ENCODE measurements at places on chromosomes 12 and 14. TPM values are rescaled to one million over a fixed set of nuclear protein-coding genes. Genes with fewer than 3 reads are reported as not detected.

CLEC2A gene
- not detected for total RNA-seq

SRGAP1 gene
- total RNA-seq: 35.8 TPM

PPP1R13B gene
- total RNA-seq: 6.3 TPM

SPTB gene
- total RNA-seq: 0.13 TPM

IFI27L1 gene
- 7.1 TPM for total RNA-seq

SLC39A5 gene
- not detected for total RNA-seq

KLHL42 gene
- total RNA-seq: 27.6 TPM

MIPOL1 gene
- 18.2 TPM for total RNA-seq

COPZ1 gene
- total RNA-seq: 126 TPM

RERGL gene
- total RNA-seq: not detected

RTL1 gene
- total RNA-seq: not detected

NGB gene
- not detected for total RNA-seq

CD27 gene
- not detected for total RNA-seq

GYS2 gene
- total RNA-seq: not detected

KRT8 gene
- total RNA-seq: 7.6 TPM

REP15 gene
- 6.5 TPM for total RNA-seq

ACSS3 gene
- 12.6 TPM for total RNA-seq

POC1B gene
- total RNA-seq: 17.2 TPM

GPR65 gene
- not detected for total RNA-seq

HOXC10 gene
- total RNA-seq: 12.4 TPM

PSMA6 gene
- total RNA-seq: 194 TPM

SLC25A21 gene
- total RNA-seq: 0.39 TPM

IQSEC3 gene
- 0.65 TPM for total RNA-seq

ERBB3 gene
- total RNA-seq: 0.91 TPM

CLEC9A gene
- total RNA-seq: not detected

MYF6 gene
- total RNA-seq: not detected

HOXC12 gene
- total RNA-seq: not detected

ASPG gene
- total RNA-seq: 0.13 TPM

MMP19 gene
- 5.3 TPM for total RNA-seq

GPR162 gene
- 2.7 TPM for total RNA-seq

PDZRN4 gene
- total RNA-seq: 0.13 TPM

KLHL33 gene
- 0.13 TPM for total RNA-seq

TMTC1 gene
- 127 TPM for total RNA-seq

NEUROD4 gene
- not detected for total RNA-seq

SSTR1 gene
- total RNA-seq: not detected

RASSF3 gene
- 10.8 TPM for total RNA-seq

DENR gene
- total RNA-seq: 51.4 TPM

RNASE7 gene
- total RNA-seq: not detected

TRPV4 gene
- total RNA-seq: 4.8 TPM

HAL gene
- 0.11 TPM for total RNA-seq

KRT75 gene
- 1.4 TPM for total RNA-seq

HOXC9 gene
- 9.8 TPM for total RNA-seq

SERPINA12 gene
- total RNA-seq: not detected

PIANP gene
- 0.11 TPM for total RNA-seq

CAPZA3 gene
- not detected for total RNA-seq
